EH (cell line): ENCODE measurements at places on chromosomes 3 and 15.
A peak's percentile ranks its signal among the peaks of the same experiment; 100 is the strongest.

GRCh38 chr15:78317145-78317836 is 17.9 kb upstream of the SKIC8 start:
- peak; percentile 28 for DNase-seq

- DNase-seq: no peak
Measured at GRCh38 chr3:95627697-95628096, 1186.7 kb upstream of the EPHA6 start.

DNA sequence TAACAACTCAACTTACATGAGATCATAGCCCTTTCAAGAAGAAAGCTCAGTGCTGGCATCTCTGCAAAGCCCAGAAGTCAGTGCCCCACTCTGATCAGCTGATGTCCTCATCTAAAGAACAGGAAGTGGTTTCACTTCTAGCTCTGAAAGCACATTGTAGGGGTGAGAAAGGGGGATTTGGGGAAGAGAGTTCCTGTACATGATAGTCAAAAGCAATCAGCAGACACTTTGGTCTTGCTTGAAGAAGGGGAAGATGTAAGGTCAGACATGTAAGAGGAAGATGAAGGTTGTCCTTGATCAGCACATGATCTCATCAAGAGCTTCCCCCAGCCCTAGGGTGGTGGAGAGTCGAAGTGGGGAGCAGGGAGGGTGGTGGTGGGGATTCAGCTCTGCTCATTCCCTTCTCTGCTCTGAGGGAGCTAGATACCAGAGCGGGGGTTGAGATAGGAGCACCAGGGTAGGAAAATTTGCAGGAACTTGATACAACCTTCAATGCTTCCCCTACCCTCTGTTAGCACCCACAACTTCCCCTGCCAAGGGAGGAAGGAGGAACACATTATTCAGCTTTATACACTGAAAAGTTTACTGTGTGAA is 76.4 kb upstream of the ETV5 start:
- DNase-seq: no peak

DNA sequence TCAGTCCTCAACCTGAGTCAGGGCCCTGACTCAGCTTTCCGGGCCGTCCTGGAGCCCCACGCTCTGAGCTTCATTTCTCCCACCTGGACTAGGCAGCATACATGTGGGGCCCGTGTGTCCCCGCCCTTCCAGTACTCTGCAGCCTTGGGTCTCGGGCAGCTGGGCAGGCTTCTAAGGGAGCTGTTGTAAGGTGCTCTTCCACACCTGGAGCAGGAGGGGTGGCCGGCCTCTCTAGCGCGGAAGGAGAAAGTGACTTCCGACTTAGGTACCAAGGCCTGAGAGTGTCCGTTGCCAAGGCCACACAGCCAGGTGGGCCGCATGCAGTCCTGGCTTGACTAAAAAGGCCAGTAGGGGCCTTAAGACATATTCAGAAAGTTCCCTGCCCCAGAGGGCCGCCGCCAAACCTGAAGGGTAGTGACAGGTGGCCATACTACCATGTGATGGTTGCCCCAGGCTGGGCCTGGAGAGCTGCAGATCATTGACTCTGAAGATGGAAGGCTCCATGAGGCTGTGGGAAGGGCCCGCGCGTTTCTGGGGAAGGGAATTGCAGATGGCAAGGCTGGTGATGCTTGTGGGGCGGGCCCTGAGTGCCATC is 9.4 kb upstream of the SEMA3B start:
- DNase-seq: no peak

GRCh38 chr3:43838877-43839276 is 148.1 kb downstream of the ABHD5 start:
- DNase-seq: no peak

DNA sequence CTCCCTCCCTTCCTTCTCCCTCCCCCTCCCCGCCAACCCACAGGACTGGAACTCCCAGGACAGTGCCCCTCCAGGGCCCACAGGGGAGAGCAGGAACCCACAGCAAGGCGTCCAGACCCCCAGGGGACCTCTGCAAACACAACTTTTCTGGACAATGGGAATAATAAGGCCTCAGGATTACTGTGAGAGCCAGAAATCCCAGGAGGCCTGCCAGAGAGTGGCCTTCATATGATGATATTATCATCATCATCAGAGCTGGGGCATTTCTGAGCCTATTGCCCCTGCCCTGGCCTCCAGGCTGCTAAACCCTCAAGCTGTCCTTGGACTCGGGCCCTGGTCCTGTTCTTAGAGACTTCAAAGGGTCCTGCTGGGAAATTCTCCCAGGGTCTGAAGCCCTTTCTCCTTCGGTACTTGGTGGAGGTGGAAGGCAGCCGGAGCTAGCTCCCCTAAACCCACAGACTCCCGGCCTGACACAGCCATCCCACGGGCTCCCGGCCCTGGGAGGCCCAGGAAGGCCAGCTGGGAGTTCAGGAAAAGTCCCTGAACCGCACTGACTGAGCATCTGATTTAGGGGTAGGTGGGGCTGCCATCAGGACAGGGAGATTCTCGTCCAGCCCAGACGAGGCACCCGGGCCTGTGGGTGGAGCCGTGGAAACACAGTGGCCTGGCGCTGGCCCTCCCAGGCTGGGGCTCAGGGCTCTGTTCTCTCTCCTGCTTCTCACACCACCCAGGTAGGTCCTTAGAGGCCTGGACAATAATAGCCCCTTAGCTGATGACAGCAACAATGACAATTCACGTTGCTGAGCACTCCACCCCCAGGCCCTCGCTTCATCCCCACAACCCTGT is 4.9 kb downstream of the CALML4 start:
- no peak for DNase-seq

GRCh38 chr15:101676921-101677329 is 24.7 kb upstream of the TM2D3 start:
- DNase-seq: peak; percentile 81

DNA sequence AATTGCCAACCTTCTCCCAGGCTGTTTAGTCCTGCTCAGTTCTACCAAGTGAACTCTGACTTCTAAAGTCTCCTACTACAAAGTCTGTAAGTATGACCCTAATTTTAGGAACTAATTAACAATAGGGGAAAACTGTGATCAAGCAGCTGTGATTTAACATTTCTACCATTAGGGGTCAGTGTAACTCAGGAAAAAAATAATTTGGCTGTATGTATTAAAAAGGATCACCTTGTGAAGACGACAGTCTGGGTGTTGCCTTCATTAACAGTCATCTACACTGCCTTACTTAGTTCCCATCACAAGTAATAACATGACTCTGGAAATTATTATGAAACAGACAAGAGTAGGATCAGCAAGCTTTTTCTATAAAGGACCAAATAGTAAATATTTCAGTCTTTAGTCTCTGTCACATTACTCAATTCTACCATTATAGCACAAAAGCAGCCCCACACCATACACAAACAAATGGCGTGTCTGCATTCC is 4.2 kb upstream of the NPHP3 start:
- peak; percentile 49 for DNase-seq

GRCh38 chr15:64528871-64529270 is 68.5 kb downstream of the ZNF609 start:
- DNase-seq: no peak

DNA sequence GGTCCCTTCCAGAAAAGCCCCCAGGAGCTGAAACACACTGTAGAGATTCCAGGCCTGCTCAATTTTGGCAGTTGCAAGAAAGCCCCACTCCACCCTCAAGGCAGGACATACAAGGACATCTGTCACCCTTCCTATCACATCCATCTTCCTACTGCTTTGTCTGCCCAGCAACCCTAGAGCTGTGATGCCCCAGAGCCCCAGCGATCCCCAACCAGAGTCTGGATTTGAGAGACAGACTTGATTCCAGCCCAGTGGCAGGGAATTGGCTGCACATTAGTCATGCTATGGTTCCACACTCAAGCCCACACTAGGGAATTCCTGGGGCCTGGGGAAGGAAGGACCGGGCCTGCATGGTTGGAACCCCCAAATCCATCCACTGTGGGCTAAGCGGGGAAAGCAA is 56.8 kb downstream of the ATP2B2 start:
- DNase-seq: no peak

DNA sequence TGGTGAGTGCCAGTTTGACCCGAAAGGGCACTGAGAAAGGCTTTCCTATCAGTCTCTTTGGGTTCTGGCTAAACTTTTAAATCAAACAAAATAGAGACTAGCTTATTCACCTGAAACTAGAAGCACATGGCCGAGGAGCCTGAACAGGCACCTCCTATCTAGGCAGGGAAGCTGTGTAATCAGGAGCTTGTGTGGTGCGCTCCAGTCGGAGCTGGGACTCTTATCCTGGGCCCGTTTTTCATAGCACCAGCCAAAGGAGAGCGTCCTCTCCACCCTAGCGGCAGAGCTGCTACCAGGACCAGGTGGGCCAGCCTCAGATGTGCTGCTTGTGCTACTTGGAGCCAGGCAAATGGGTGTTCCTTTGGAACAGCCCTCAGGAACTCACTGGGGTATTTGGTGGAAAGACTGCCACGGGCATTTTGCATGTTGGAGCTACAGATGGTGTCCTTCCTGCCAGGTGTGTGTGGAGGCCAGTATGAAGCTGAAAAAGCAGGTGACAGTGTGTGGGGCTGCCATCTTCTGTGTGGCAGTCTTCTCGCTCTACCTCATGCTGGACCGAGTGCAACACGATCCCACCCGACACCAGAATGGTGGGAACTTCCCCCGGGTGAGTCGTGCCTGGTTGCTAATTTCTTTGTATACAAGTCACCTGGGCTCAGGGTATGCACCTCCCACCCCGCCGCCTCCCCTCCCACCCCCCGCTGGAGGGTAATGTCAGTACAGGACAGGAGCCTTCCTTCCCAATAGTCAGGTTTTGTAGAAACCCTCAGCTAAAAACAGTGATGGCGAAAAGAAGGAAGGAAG is 833 bp downstream of the MAN2A2 start:
- peak; percentile 11 for DNase-seq

DNA sequence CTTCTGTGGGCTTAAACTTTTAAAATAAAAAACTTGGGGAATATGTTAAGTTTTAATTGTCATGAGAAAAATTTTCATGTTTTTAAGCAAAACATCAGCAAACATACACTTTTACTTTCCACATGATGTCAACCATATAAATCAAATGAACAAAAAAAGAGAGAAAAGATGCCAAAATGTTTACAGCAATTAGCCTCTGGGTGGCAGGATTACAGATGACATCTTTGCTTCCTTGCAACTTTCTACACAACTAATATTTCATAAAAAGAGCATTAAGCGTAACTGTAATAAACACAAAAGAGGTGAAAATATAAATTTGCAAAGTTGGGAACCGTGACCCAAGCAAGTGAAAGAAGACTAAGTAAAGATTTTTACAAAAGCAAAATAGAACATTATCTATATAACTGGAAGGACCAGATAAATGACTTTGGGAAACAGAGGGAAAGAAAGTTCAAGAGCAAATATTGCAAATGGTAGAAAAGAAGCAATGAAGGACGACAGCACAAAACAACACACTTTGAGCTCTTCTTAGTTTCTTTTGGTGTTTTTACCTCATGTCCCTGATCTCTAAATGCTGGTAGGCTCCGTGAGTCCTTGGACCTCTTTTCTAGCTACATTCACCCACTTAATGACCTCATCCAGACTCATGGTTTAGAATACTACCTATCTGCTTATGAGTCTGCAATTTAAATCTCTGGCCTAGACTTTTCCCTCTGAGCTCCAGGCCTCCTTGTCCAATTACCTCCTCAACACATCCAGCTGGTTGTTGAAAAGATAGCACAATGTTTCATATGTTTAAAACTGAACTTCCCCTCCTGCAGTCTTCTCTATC is 9.4 kb downstream of the TP53BP1 start:
- peak; percentile 43 for DNase-seq

DNA sequence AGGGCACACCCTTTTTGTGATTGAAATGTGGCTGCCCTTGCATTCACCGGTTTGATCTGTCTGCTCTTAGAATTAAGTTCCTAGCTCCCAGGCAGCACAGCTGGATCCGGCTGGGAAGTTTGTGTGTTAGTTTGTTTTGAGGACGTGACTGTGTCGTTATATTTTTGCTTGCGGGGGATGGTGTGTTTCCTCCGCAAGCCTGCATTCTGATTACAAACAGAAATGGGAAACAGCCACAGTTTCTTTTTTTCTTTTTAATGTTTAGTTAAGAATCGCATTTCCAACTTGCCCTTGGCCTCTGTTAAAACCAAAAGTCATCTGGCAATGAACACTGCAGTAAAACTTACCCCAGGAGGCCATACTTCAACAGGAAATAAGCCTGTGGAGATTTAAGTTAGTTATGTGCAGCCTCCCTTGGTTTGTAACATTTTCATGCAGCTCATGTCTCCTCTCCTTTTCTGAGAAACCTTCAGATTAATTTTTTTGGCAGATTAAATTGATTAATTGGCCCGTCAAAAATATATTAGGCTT is 888 bp downstream of the TMOD3 start:
- DNase-seq: peak; percentile 67

DNA sequence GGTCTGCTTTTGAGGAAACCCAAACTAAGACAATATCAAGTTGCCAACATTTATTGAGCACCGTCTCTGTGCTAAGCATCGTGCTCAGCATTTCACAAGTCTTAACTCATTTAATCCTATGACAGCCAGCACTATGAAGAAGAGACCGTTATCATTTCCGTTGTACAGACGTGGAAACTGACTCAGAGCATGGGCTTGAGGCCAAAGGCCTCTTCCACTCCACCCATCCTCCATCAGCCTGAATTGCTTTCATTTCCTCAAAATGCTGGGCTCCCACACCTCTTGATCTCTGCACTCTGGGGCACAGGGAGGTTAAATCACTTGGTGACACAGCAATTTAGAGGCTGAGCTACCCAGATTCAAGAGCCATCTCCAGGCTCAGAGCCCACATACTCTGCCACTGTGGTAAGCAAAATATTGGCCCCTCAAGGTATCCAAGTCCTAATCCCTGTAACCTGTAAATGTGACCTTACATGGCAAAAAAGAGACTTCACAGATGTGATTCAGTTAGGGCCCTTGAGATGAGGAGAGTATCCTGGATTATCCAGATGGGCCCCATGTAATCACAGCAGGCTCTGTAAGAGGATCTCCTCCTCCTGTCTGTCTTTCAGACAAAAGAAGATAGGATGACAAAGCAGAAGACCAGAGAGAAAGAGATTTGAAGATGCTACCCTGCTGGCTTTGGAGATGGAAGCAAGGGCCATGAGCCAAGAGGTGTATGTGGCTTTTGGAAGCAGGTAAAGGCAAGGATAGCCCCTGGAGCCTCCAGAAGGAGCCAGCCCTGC is 24.3 kb upstream of the FLNB start:
- DNase-seq: peak; percentile 96

DNA sequence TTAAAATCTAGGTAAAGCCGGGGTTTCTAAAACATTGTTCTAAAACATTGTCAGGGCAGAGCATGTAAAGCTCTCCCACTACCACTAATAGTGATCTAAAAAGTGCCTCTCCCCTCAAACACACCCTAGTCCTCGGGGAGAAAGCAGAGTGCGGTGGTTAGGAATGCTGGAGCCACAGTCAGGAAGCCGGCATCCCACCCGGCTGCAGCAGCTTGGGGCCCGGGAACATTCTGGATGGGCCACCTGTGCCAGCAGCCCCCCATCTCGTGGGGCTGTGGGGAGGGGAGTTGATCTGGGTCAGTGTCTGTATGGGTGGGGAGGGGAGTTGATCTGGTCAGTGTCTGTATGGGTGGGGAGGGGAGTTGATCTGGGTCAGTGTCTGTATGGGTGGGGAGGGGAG is 176.9 kb downstream of the APBA2 start:
- no peak for DNase-seq

GRCh38 chr3:160883373-160883772 is 127.3 kb downstream of the PPM1L start:
- no peak for DNase-seq

- DNase-seq: peak; percentile 57
Measured at GRCh38 chr15:63369781-63370180, 11.9 kb downstream of the CA12 start.

- DNase-seq: peak; percentile 45
Measured at GRCh38 chr15:32871883-32872282, 154.1 kb downstream of the GREM1 start.

GRCh38 chr3:30768703-30769550 is 125.5 kb downstream of the GADL1 start:
- peak; percentile 56 for DNase-seq

- DNase-seq: no peak
Measured at GRCh38 chr3:107028086-107028485, 349.2 kb upstream of the CCDC54 start.

- no peak for DNase-seq
Measured at GRCh38 chr3:44365952-44366351, 27.4 kb downstream of the TCAIM start.
